NCI-H82 (cell line): ENCODE measurements at places on chromosomes 1 and 21.
A peak's percentile ranks its signal among the peaks of the same experiment; 100 is the strongest.

DNA sequence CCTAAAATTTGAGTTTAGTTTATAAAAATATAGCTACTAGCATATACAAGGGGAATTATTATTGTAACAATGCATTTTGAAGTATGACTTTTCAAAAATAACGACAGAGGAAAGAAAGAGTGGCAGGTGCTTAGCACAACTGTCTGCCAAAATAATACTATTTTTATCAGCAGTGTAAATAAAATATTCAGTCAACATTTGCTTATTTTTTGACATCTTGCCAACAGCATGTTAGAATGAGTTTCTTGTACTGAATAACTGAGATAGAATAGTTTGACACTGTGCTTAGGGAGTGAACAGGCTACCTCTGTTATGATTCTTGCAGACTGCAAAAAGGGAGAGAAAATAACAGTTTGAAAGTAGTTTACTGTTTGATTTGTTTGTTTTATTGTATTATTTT, 909.8 kb downstream of the BRINP3 start:
- no peak for DNase-seq

- no peak for DNase-seq
Observed at GRCh38 chr21:36608897-36609225, 90.1 kb upstream of the SIM2 start.

GRCh38 chr21:23401278-23401677, 2206.0 kb downstream of the MRPL39 start:
- peak; percentile 35 for DNase-seq

DNA sequence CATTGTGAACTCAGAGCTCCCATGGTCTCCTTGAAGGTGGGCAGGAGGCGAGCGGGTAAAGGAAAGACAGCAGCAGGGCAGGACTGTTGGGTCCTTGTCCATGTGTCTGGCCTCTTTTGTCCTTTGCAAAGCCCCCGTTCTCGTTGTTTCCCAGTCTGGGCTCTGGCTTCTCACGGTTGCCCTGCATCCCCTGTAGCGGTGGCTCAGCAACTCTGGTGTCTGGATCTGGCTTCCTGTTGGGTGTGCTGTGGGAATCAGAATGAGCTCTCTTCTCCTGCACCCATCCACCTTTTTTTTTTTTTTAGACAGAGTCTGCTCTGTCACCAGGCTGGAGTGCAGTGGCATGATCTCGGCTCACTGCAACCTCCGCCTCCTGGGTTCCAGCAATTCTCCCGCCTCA, 11.1 kb downstream of the H6PD start:
- no peak for DNase-seq

GRCh38 chr21:35681946-35682345, 378.4 kb downstream of the SETD4 start:
- DNase-seq = no peak

- no peak for DNase-seq
Observed at GRCh38 chr1:233022246-233022645, 71.8 kb downstream of the NTPCR start.

DNA sequence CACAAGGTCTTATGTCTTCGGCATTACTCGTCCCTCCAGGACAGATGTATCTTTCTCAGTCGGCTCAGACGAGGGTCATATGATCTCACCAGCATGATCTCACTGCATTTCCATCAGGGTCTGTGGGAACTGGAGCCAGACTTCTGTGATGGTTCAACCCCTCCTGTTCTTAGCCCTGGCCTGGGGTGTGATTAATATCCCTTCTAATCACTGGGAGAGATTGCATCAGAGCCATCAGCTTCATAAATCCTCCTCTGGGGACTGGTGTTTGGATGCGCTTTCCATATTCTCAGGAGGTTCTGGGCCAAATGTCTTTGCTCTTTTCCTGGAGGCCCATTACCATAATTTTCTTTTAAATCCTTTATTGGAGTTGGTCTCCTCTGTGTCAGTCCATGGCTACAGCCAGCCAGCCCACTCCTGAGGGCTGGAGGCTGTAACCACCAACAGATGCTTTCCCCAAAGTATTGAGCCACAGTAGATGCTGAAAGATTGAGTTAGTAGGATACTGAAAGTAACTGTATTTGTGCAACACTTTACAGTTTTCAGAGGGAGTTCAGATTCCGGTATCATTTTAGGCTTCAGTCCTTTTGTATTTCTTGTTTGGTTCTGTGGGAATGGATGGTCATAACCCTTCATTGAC, 20.0 kb downstream of the CACNA1E start:
- DNase-seq = peak; percentile 40

DNA sequence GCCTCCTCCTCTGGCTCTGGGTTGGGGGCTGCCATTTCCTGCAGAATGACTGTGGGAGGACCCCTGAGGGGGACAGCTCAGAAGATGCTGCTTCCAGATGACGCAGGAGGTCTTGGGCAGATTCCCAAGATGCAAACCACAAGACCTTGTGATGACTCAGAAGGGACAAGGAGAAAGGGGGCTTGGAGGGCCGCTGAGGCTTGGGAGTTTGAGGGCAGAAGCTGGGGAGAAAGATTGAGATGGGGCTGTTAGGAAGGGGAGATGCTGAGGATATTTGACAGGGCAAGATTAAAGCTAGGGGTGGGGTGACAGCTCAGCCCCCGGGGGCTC, 7.5 kb downstream of the PTPRU start:
- DNase-seq = no peak

GRCh38 chr1:20008391-20008841, 29.0 kb upstream of the PLA2G2A start:
- no peak for DNase-seq

GRCh38 chr1:226736908-226737818, 1.9 kb downstream of the ITPKB start:
- peak; percentile 62 for DNase-seq

GRCh38 chr1:51553911-51554310, 34.8 kb upstream of the EPS15 start:
- DNase-seq = no peak

GRCh38 chr1:71695821-71696220, 586.5 kb downstream of the NEGR1 start:
- DNase-seq = no peak

- DNase-seq = no peak
Observed at GRCh38 chr1:25703041-25703440, 86.5 kb downstream of the MAN1C1 start.

GRCh38 chr1:223077247-223077833, 65.7 kb downstream of the TLR5 start:
- DNase-seq = peak; percentile 31

- DNase-seq = no peak
Observed at GRCh38 chr1:221712776-221713431, 29.0 kb downstream of the DUSP10 start.

DNA sequence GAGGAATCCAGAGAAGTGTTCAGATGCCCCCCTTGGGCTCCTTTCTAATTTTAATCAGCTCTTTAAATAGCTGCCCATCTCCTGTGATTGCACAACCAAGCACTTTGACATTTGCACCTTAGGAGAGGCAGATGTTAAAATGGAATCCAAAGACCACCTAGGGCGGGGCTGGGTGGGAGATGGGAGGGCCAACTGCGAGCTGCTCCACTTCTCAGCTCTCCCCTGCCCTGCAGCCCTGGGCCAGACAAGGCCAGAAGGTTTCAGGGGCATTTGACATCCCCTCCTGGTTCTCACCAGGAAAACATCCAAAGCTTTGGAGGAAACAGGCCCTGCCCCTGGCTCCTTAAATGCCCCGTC, 106.9 kb downstream of the DHRS3 start:
- DNase-seq = no peak

DNA sequence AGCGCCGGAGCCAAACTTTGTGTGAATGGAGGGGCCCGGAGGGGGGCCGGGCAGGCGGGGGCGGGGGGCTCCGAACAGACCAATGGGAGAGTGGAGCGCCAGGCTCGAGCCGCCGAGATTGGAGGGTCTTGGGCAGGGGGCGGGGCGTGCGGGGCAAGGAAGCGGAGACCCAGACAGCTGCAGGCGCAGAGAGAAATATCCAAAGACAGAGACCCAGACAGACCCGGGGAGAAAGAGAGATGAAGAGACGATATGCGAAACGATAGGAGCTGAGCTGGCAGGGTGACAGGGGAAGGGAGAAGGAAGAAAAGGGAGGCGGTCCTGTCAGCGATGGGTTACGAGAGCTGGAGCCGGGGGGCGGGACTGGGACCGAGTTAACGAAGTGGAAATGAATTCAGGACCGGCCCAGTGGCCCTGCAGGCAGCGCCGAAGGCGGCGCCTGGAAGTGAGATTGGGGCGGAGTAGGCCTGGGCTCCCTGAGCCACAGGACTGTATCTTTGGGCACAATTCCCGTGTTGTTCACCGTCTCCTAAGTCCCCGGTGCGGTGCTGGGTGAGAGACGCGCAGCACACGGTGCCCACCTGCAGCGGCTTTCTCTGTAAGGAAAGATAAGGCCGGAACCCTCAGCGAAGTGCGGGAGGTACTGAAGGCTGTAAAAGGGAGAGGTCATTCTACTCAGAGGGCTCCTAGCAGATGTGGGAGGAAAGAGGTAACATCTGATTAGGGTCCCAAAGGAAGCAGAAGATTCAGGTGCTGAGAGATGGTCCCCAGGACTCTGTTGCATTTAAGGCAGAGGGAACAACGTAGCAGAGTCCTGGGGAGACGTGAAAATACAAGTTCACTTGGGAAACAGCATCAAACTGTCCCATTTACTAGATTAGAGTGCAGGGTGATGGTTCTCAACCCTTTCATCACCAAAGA, 543 bp upstream of the KCNJ10 start:
- peak; percentile 90 for DNase-seq

DNA sequence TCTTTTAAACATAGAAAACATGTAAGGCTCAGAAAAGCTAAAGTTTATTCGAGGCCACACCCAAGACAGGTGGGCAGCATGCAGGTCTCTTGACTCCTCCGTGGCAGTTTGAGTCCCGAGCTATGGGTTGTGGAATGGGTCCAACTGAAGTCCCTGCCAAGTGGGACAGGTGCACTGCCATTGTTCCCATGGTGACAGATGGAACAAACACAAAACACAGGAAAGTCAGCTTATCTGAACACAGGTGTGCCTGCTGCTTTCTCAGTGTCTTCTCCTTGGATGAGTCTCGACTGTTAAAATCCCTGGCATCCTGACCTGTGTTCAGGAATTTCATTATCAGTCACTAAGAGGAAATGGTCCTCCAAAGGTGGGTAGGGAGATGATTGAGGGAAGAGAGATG, 99.0 kb upstream of the RAB4A start:
- peak; percentile 18 for DNase-seq

- DNase-seq = no peak
Observed at GRCh38 chr1:119132179-119132578, 8.3 kb downstream of the WARS2 start.

- DNase-seq = no peak
Observed at GRCh38 chr1:111412839-111413238, 14.7 kb downstream of the OVGP1 start.

DNA sequence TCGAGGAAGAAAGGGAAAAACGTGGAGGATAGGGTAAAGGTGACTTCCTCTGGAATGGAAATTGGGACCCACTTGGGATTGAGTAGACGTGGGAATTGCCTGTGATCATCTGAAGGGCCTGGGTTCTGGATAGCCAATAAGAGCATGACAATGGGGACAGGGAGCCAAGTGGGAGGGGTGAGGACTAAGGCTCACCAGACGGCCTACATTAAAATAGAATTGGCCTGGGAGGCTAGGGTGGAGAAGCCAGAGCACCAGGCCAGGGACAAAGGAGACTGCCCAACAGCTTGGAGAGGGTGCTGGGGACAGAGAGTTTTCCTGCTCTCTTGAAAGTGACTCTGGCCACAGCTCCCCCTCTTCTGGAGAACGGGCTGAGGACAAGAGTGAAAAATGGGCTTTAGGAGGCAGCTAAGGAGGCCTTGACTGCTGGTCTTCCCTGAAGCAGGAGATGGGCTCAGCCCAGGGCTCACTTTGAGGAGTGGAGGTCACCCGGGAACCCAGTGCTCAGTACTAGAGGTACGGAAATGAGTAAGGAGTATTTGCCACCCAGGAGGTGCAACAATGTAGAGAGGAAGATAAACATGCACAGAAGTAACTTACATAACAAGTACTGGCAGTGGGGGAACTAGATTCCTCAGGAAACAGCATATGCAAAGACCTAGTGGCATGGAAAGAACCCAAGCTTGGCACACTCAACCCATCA, 18.8 kb downstream of the INKA2 start:
- no peak for DNase-seq

- peak; percentile 87 for DNase-seq
Observed at GRCh38 chr1:43522776-43523480, 7.8 kb upstream of the PTPRF start.

GRCh38 chr1:24322470-24323177, 3.5 kb downstream of the GRHL3 start:
- no peak for DNase-seq

DNA sequence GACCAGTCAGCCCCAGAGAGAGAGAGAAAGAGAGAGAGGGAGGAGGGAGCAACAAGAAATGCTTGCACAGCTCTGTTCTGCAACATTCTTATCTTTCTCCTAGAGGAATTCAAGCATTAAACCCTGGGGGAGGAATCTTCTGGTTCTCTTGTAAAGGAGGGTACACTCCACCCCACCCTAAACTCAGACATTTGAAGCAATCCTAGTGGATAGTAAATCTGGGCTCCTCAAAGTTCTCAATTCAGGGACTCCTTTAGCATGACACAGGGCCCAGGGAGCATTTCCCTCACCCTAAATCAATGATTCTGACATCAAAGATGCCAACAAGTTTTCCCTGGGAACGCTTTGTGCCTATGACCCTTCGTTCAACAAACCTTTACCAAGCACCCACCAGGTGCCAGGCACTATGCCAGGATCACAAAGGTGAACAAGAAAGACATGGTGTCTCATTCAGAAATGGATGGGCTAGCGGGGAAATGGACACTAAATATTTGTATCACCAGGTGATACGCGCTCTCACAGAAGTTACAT, 11.9 kb upstream of the CAPN2 start:
- no peak for DNase-seq

- no peak for DNase-seq
Observed at GRCh38 chr1:8284127-8284526, 33.8 kb upstream of the SLC45A1 start.

DNA sequence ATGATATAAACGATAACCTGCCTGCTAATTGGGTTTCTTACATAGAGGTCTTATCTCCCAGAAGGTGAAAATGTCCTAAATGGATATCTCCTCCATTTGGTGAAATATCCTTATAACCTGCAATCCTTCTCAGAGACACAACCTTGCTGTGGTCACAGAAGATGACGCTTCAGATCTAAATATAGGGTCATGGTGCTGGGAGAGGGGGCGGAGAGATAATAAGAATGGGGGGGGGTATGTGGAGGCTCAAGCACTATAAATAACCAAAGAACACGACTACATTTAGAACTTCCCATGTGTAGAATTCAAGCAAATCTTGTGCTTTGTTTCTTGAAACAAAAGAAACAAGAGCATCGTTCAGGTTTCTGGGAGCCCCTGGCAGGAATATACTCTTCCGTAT, 260.6 kb upstream of the ESRRG start:
- DNase-seq = no peak

DNA sequence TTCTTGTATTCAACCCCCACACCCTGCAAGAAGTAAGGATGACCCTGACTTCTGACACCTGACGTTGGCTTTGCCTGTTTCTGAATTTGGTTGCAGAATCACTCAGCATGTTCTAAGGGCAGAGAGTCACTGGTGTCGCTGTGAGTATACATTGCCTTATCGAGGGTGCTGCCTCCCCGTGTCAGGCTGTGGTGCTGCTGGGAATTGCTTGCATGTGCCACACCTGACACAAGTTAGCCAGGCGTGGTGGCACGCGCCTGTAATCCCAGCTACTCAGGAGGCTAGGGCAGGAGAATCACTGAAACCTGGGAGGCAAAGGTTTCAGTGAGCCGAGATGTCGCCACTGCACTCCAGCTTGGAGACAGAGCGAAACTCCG, 45.9 kb downstream of the WDR4 start:
- DNase-seq = peak; percentile 76
